Bronchial epithelial cell (primary cell): ENCODE measurements at places on chromosomes 1 and 21.

GRCh38 chr1:117802531-117803257, 126.7 kb downstream of the GDAP2 start:
- no peak for DNase-seq

DNA sequence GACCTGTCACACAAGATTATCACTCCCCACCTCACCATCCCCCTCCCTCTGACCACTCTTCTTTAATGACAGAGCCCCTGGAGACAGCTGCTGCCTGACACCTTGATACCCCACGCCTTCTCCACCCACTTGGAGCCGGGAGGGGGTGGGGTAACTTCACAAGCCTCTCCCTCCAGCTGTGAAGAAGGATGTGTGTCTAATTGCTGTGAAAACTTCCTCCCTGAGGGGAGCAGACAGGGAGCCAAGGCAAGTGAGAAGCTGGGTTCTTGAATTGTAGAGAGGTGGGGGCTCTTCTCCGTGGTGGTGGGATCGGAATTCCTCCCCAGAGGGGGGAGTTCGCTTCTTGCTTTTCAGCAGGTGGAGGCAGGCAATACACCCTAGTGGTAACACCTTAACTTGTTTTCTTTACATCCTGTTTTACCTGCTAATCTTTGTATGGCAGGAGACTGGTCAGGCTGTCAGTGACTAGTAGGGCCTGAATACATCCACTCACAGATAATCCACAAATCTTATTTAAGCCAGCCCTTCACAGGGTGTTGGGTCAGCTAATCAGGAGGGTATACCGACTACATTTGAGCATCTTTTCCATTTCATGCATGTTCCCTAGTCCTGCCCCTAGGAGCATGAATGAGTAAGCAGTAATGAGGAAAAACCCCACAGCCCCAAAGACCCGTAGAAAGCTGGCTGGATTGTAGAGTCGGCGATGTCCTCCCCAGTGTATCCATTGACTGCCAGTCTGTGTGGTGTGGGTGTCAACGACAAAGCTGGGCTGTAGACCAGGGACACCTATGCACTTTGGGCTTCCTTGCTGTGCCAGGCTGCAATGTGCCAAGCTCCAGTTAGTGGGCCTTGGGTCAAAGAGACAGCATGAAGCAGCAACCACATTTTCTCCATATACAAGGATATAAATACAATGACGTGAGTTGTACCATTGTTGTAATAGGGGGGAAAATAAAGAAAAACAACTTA, 57.3 kb downstream of the NFASC start:
- no peak for DNase-seq

DNA sequence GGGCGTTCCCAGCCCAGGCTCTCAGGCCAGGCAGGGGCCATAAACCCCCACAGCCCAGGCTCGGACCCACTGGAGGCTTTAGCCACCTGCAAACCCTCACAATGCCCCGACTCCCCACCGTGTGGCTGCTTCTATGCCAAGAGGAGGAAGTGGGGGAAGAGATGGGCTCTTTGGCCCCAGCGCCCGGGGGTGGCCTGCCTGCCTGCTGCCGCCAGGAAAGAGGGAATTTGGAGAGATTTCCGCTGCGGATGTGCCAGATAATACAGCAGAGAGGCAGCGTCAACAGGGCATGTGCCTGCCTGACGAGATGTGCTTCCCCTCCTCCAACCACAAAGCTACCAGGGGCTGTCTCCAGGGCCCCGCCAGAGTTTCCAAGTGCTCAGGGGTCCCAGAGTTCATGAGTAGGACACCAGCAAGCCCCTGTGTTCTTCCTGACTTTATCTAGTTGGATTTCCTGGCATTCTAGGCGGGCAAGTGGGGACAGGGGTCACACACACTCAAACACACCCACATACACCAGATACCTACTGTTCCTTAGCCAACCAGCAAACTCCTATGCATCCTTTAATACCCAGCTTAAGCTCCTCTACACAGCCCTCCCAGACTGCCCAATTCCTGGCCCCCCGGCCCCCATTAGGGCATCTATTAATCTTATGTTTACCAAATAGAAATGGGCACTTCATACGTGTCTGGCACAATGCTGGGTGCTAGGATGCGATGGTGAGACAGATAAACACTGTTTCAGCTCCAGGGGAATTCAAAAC, 14.1 kb downstream of the EPHA2 start:
- DNase-seq = no peak

- DNase-seq = no peak
Observed at GRCh38 chr21:42047821-42048613, 23.1 kb upstream of the UMODL1 start.

- DNase-seq = no peak
Observed at GRCh38 chr1:7993593-7994479, 32.3 kb downstream of the ERRFI1 start.

DNA sequence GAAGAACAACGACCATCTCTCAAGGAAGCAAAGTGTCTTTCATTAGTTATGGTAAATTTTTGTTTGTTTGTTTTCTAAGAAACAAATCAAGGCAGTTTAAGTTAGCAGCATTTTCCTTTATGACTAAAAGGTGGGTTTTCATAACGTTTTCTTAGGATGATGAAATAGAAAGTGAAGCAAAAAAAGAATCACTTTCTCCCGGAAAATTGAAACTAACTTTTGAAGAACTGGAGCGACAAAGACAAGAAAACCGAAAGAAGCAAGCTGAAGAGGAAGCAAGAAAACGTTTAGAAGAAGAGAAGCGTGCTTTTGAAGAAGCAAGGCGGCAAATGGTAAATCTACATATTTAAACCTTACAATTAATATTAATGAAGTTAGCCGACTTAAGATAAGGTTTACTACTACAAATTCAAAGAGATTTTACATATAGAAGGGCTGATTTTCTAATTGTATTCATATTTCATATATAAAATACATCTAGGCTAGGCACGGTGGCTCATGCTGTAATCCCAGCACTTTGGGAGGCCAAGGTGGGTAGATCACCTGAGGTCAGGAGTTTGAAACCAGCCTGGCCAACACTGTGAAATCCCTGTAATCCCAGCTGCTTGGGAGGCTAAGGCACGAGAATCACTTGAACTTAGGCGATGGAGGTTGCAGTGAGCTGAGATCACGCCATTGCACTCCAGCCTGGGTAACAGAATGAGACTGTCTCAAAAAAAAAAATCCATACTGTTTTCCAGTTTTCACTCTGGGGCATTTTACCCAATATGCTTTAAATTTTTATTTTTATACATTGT, 38.3 kb downstream of the NEXN start:
- DNase-seq = no peak
